ENCODE measurements at places on chromosomes 3 and 15. TPM values are rescaled to one million over a fixed set of nuclear protein-coding genes. Genes with fewer than 3 reads are reported as not detected.
A peak's percentile ranks its signal among the peaks of the same experiment; 100 is the strongest.

GRCh38 chr15:39997639-39998038, 41.3 kb downstream of the SRP14 start:
- no peak for DNase-seq

DNA sequence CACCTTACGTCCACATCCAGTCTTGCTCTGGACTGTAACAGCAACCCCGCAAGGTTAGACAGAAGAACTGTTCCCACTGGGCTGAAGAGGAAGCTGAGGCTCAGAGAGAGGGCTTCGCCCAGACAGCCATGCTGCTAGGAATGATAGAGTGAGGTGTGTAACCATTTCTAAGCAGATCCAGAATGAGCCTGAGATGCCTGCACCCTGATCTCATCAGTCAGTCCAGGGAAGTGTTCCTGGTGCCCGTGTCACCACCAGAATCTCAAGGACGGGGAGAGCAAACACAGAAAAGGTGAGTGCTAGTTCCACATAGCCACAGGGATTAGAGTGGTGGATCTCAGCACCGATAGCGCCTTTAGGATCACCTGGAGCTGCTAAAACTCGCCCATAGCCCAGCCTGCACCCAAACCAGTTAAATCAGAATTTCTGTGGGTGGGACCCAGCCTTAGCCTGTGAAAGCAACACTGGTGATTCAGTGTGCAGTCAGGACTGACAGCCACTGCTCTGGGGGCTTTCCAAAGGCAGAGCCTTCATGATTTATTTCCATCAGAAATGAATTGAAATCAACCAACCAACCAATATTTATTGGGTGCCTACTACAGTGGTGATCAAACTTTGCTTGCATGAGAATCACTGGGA, 12.3 kb downstream of the ISLR start:
- DNase-seq = no peak

GRCh38 chr3:64321747-64322146, 96.5 kb upstream of the PRICKLE2 start:
- peak; percentile 85 for DNase-seq

DNA sequence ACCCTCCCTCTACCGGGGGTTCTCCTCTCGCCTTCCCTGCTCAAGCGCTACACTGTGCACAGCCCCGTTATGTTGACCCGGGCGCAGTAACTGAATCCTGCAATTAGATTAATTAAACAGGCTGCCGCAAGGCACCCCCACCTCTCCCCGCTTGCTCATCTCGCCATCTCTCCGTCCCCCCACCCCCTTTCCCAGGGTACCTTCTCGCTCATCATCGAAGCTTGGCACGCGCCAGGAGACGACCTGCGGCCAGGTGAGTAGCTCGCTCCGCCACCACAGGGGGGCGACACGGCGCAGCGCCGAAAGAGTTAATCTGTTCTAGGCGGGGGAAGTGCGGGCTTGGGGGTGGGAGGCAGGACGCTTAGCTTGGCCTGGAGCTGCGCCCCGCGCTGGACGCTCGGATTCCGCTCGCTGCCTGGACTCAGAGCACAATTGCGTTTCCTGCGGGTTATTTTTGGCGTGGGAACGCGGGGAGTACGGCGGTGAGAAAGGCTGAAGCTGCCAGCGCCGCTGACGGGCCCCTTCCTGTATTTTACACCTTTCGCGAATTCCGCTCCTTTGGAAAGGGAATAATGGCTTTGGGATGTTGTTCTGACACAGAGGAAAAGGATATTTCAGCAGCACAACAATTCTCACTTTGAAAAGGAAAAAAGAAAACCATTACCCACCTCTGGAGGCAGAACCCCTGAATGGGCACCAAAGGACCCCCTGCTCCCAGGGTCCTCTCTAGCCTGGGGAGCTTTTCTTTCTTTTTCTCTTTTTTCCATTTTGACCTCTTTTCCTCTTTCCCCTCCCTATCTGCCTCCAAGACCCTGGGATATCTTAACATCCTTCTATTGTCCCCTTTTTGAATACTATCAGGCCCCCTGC, 1.5 kb downstream of the DLL4 start:
- no peak for DNase-seq

GRCh38 chr15:57538265-57538529, 53.5 kb upstream of the MYZAP start:
- no peak for DNase-seq

GRCh38 chr3:115099986-115100571, 47.0 kb downstream of the ZBTB20 start:
- peak; percentile 83 for DNase-seq

DNA sequence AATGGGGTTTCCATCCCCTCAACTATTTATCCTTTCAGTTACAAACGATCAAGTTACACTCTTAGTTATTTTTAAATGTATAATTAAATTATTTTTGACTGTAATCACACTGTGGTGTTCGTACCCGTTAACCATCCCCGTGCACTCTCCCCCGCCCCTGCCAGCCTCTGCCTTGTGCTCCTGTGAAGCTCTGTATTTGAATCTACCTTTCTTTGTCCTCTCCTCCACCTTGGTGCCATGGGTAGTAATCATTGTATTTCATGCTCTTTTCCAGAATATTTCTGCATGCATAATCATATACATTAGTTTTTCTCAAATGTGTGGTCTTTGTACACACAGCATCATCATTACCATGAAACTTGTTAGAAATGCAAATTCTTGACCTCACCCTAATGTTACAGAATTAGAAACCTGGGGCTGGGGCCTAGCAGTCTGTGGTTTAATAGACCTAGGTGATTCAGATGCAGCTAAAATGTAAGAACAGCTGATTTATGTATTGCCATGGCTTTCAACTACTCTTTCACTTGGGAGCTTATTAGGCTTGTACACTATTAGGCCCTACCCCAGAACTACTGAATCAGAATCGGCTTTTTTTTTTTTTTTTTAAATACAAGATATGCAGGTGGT, 91.5 kb downstream of the STT3B start:
- DNase-seq = no peak

- DNase-seq = no peak
Observed at GRCh38 chr3:42079701-42080452, 11.3 kb upstream of the TRAK1 start.

LPP gene
- total RNA-seq = 23.2 TPM
